ENCODE measurements at places on chromosomes 13 and 19.

GRCh38 chr13:94020426-94020825 lies 459.1 kb downstream of the DCT start:
- no peak for DNase-seq

DNA sequence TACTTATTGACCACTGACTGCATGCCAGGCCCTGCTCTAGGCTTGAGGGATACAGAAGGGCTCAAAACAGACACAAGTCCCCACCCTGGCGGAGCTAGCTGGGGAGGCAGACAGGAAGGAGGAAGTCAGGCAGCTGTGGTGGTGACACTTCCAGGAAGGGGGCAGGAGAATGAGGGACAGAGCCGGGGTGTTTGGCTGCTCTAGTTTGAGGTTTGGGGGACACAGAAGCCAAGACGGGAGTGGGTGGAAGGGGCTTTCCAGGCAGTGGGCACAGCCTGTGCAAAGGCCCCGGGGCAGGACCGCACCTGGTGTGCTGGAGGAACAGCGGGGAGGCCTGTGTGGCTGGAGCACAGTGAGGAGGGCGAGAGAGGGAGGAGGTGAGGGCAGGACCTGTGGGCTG lies 4.0 kb downstream of the MRPL54 start:
- DNase-seq: no peak

GRCh38 chr13:97499181-97499580 lies 65.2 kb downstream of the RAP2A start:
- DNase-seq: no peak

DNA sequence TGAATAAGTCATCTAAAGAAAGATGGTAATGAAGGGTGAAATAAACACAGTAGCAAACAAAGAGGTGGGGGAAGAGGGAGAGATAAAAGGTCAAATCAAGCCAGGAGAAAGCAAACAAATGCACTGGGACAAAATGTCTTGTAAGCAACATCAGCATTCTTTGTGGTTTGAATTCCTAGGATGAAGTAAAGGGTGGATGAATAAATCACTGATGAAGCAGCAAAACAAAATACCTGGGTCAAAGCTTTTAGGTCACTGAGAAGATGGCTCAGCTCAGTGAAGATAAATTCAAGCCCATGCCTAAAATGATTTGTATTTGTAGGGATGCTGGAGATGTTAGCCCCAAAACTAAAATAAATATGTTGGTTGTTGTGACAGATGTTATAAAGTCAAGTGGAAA lies 86.5 kb upstream of the FBXL3 start:
- no peak for DNase-seq

- DNase-seq: no peak
Observed at GRCh38 chr13:19567820-19568534, 6.6 kb upstream of the TPTE2 start.

- peak; percentile 84 for DNase-seq
Observed at GRCh38 chr19:3304871-3305423, 61.4 kb upstream of the NFIC start.

DNA sequence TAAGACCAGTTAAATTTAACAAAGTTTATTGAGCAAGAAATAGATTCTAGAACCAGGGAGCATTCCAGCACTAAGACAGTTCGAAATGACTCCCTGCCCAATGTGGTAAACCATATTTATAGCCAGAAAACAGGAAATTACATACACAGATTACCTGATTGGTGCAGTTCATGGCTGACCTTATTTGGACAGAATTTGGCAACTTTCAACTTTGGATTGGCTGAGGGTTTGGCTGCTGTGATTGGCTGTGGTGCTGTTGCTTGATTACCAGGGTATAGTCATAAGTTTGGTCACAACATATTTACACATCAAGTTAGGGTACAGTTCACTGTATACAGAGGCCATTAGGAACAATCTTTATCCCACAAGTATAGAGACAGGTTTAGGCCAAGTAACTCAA lies 984.8 kb upstream of the MIR17HG start:
- no peak for DNase-seq
